NCI-H2081 treated with DMSO at 0.1 percent for 48 hours (cell line): ENCODE measurements at places on chromosomes 13 and 19.

DNA sequence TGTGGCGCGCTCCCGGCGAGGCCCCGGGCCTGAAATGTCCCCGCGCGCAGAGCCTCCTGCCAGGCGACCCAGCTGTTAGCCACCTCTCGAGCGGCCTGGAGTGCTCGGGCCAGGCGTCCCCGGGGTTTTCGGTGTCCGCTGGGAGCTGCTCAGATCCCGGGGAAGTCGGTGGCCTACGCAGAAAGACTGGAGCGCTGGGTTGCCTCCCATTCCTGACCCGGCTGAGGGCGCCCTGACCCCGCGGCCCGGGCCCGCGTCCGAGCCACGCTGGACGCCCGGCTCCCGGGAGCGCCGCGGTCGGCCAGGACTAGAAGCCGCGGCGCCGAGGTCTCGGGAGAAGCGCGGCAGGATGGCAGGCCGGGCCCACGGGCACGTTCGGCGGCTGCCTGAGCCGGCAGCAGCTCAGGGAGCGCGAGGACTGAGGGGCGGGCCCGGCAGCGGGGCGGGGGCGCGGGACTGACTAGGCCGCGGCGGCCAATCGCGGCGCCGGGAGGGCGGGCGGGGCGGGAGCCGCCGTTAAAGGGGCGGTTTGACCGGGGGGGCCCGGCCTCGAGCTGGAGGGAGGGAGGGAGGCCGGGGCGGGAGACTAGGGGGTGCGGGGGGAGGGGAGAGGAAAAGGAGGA lies 1.3 kb upstream of the ZIC2 start:
- DNase-seq: no peak

GRCh38 chr13:40982772-40983171 lies 36.3 kb downstream of the ELF1 start:
- DNase-seq: no peak

DNA sequence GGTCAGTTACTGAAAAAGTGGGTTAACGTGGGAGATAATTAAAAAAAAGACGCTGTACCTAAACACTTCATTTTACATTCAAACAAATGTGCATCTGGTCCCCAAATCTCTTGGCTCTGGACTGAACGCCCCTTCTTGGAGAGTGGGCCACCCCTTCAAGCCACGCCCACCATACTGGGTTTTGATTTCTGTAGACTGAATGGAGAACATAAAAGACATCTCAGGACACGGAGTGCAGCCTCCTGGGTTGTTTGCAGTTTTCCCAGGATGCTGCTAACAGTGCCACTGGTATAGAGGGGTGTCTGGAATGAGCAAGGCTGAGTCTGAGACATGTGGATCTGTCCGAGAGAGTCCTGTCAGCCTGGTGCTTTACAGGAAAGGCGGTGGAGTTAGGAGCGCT lies 10.6 kb downstream of the TFDP1 start:
- no peak for DNase-seq

DNA sequence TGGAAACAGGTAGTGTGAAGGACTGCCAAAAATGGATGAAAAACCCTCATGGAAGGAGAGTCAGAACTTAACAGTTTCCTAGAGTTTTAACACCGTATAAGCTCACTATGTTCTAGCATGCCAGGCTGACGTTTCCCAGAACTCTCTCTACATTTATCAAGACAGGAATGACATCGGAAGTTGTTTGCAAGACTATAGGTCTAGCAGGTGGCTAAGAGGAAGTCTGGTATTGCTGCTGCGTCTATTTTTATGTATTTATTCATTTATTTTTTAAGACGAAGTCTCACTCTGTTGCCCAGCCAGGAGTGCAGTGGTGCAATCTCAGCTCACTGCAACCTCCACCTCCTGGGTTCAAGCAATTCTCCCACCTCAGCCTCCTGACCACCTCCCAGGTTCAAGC lies 20.5 kb upstream of the ARL11 start:
- no peak for DNase-seq

DNA sequence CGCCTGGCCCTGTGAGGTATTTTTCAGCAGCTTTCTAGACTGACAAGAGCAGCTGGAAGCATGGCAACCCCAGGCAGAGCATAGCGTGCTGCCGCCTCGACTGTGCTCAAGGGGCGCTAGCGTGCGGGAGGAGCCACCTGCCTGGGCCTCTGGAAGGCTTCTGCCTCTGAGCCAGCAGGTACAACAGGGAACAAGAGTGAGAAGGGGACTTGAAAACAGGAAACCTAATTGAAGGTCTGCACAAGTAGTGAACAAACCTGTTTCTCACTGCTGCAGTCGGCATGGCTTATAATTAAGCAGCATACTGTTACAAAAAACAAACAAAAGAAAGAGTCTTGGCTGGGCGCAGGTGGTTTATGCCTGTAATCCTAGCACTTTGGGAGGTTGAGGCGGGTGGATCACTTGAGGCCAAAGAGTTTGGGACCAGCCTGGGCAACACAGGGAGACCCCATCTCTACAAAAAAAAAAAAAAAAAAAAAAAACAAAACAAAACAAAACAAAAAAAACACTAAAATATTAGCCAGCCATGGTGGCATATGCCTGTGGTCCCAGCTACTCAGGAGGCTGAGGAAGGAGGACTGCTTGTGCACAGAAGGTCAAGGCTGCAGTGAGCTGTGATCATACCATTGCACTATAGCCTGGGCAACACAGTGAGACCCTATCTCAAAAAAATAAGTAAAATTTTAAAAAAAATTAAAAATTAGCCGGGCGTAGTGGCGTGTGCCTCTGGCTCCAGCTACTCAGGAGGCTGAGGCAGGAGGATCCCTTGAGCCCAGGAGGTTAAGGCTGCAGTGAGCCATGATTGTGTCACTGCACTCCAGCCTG lies 12.6 kb upstream of the GARRE1 start:
- no peak for DNase-seq

DNA sequence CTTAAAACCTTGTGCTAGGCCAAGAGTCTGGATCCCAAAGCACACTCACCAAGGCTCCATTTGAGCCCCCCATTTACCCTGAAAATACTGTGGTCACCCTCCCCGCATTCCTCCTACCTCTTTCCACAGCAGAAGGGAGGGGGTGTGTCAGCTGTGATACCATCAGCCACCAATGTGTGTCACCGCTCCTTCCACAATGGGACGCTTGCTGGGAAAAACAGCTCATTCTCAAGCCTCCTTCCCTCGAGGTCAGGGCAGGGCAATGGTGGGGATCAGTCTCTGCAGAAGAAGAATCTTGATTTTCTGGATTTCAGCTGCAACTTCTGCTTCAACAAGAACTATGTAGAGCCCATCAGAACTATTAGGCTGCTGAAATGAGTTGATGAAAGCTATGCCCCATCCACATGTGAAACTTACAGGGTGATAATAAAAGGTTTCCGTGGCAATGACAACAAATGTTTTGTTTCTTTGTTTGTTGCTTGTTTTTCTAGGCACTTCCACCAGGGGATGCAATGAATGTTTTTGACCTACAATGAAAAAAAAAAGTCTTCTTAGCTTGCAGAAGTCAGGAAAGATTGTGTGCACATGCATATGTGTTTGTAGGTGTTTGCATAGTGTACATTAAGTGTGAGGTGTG lies 26.4 kb upstream of the ZNF507 start:
- DNase-seq: no peak

DNA sequence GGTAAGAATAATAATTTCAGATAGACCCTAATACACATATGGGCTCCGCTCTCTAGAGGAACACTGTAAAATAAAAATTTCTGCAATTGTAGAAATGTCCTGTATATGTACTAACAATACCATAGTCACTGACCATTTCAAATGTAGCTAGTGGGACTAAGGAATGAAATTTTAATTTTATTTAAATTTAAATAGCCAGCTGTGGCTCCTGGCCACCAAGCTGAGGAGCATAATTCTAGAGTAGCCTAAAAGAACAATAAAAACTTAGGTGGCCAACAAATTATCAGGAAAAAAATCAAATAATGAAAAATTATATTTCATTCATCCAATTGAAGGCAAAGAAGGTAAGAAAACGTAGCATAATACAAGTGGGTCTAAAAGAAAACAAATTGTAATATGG lies 240.9 kb upstream of the MIR17HG start:
- DNase-seq: no peak

DNA sequence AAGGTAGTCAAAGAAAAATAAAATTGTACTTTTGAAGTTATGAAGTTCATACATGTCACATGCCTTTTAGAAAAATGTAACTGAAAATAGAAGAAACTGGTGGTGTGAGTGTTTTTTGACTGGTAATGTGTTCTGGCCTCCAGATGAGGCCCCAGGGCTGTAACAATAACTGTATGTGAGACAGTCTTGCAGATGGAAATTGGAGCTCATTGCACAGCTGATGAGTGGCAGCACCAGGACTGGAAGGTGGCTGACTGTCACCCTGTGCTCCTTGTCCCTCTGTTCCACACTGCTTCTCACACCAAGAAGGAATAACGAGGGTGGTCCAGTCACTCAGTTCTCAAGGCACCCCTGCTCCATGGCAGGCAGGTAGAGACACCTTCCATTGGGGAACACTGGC lies 215.6 kb downstream of the SLC7A1 start:
- DNase-seq: no peak

- DNase-seq: no peak
Measured at GRCh38 chr19:38251564-38252051, 4.6 kb downstream of the PPP1R14A start.

DNA sequence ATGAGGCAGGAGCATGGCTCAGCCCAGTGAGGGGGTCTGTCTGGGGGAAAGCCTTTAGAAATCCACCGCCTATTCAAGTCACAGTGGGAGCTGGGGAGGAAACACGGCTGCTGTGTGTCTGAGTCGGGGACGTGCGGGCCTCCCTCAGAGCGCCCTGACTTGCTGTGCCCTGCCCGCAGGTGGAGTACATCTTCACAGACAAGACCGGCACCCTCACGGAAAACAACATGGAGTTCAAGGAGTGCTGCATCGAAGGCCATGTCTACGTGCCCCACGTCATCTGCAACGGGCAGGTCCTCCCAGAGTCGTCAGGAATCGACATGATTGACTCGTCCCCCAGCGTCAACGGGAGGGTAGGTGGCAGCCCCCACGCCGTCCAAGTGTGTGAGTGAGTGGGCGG lies 137.8 kb upstream of the MCF2L start:
- no peak for DNase-seq

DNA sequence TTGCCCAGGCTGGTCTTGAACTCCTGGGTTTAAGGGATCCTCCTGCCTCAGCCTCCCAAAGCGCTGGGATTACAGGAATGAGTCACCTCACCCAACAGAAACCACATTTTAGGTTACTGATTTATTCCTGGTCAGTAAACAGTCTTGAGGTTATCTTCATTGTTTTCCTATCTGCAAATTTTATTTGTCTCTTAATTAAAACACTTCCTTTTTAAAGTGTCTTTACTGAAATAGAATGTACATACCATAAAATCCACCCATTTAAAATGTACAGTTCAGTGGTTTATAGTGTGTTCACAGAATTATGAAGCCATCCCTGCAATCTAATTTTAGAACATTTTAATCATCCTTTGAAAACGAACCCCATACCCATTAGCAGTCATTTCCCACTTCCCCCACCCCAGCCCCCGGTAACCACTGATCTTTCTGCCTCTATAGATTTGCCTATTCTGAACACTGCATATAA lies 63.0 kb downstream of the MAP4K1 start:
- DNase-seq: no peak

GRCh38 chr13:54162069-54162468 lies 1133.5 kb downstream of the OLFM4 start:
- DNase-seq: no peak

DNA sequence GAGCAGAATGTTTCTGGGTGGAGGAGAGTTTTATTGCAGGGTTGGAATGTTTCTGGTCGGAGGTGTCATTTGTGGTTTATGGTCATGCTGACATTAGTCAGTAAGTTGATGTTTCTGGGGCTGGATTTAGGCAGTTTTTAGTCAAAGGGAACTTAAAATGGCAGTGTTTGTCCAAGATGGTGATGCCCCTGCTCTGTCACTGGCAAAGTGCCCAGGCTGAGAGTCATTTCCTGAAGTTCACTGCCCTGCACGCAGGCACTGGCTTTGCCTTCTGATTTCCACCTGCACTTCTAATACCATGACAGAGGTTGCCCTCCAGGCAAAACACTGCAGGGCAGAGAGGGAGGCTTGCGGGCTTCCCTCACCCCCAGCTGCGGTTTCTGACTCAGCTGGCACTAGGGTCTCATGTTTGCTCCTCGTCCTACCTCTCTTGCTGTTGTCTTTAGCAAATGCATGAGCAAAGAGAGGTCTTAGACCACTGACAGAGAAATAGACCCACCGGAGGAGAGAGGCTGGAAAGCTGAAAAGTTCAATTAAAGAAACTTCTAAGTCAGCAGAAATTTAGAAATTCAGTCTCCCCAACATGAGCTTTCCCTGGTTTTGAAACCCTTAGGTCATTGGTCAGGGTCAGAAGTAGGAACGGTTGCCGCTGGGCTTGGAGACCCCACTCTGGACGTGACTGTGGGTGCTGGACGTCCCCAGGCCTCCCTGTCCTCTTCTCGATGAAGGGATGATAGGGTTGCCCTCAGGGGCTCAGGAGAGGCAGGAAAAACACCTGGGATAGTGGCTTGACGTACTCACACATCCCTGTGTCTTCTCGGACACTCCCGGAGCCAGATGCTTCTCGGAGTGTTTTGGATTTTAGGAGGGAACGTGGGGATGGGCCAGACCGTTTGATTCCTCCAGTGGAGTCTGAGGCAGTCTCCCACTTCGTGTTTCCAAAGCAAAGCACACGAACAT lies 26.3 kb downstream of the TMEM255B start:
- no peak for DNase-seq

- DNase-seq: no peak
Measured at GRCh38 chr13:32310134-32310706, 4.9 kb downstream of the ZAR1L start.

DNA sequence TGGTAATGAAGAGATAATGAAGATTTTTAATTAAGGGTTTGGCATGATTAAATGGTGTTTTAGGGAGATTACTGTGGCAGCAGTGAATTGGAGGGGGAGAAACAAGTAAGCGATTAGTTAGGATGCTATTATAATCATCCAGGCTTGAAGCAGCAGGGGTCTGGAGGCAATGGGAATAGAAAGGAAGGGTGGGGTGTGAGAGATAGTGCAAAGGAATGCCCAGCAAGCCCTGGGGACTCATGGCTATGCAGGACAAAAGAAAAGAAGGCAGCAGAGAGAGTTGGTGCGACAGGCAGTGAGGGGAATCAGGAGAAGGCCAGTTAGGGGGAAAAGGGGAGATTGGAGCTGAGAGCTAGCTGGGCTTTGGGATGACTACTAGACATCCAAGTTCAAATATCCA lies 34.5 kb downstream of the SOX21 start:
- DNase-seq: no peak

GRCh38 chr13:99726282-99726894 lies 225.1 kb downstream of the TM9SF2 start:
- no peak for DNase-seq

DNA sequence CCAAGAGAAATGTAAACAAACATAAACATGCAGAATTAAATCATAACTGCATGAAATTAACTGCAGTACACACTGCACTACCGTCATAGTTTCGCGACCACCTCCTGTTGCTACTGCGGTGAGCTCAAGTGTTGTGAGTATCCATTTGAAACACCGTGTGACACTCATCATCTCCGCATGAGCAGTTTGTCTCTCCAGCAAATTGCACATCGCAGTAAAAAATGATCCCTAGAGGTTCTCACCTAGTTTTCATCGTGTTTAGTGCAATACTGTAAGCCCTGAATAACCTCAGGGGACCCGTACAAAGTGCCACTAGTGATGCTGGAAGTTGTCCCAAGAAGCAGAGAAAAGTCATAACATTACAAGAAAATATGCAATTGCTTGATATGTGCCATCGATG lies 147.7 kb downstream of the DPF1 start:
- no peak for DNase-seq

- DNase-seq: no peak
Measured at GRCh38 chr19:30092721-30093569, 150.9 kb downstream of the URI1 start.

- DNase-seq: no peak
Measured at GRCh38 chr13:106276876-106277275, 258.6 kb downstream of the EFNB2 start.
